ENCODE measurements at places on chromosomes 5 and 9.

GRCh38 chr5:76690037-76690679 is 25.8 kb upstream of the F2R start:
- no peak for DNase-seq

GRCh38 chr9:131395157-131396098 is 1.5 kb downstream of the PRRC2B start:
- no peak for DNase-seq

DNA sequence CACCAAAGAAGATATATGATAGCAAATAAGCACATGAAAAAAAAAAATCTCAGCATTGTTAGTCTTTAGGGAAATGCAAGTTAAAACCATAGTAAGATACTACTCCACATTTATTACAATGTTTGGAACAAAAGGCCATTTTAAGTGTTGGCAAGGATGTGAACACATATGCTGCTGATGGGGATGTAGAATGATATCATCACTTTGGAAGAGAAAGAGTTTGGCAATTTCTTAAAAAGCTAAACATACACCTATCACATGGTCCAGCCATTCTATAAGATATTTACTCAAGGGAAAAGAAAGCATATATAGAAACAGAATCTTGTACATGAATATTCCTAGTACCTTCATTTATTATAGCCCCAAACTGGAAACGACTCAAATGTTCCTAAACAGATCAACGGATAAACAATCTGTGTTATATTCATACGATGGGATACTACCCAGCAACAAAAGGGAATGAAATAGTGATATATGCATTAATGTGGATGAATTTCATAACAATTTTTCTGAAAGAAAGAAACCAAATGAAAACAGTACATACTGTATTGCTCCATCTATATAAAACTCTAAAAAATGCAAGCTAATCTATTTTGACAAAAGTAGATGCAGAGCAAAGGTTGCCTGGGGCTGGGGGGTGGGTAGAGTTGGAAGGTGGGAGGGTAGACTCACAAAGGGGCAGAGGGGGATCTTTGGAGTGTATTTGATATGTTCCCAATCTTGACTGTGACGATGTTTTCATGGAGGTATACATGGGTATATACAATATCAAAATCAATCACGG is 45.7 kb upstream of the SMAD5 start:
- DNase-seq: no peak

- no peak for DNase-seq
Measured at GRCh38 chr5:148687427-148687826, 33.1 kb upstream of the HTR4 start.

DNA sequence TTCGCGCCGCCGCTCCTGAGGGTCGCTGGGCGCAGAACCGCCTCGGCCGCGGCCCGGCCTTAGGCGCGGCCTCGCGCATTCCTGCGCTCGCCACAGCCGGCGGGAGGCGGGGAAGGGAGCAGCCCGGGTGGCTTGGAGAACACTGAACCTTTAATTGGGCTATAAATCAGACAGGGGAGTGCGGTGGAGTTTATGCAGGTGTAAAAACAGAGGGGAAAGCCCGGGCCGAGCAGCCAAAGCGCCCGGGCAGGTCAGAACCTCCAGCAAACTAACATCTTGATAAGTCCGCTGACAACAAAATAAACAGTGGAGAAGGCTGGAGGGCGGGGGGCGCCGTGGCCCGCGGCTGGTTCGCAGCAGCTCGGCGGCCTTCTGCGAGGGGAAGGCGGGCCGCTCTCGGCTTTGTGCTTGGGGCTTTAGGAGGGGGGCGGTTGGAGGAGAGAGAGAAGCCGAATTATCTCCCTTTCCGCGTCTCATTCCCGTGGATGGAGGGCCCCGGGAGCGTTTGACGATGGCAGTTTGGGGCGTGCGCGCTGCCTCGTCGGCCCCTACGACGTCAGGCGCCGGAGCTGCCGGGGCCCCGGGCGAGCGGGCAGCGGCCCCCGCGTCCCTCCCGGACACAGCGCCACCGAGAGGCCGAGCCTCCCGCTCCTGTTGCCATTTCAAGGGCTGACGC is 11.3 kb downstream of the FOXD1 start:
- no peak for DNase-seq

DNA sequence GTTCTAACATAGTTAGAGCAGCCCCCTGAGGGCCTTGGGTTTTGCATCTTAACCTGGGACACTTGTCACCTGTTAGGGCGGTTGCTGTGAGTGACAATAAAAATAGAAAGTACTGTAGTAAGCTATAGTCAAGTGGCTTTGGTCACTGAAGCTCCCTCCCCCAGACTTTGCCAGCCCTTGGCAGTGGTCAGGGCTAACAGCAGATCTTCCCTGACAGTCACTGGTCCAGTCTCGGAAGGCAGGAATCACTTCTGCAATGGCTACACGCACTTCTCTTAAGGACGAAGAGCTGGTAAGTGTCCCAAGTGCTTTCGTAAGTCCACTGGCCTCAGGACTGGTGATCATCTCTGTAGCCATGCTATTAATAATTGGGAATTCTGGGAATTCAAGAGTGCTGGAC is 115.0 kb upstream of the RUSC2 start:
- no peak for DNase-seq

DNA sequence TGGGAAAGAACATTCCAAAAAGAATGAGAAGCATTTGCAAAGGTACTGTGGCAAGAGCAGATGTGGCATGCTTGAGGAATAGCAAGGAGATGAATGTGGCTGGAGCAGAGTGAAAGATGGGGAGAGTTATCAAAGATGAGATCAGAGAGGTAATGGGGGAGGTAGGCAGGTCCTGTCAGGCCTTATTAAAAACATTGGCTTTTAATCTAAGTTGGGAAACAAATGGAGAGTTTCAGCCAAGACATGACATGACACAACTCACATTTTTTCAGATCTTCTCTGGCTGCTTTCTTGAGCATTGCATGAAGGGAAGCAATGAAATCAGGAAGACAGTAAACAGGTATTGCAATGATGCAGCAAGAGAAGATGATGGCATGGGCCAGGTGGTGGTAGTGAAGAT is 120.3 kb downstream of the MUSK start:
- no peak for DNase-seq

DNA sequence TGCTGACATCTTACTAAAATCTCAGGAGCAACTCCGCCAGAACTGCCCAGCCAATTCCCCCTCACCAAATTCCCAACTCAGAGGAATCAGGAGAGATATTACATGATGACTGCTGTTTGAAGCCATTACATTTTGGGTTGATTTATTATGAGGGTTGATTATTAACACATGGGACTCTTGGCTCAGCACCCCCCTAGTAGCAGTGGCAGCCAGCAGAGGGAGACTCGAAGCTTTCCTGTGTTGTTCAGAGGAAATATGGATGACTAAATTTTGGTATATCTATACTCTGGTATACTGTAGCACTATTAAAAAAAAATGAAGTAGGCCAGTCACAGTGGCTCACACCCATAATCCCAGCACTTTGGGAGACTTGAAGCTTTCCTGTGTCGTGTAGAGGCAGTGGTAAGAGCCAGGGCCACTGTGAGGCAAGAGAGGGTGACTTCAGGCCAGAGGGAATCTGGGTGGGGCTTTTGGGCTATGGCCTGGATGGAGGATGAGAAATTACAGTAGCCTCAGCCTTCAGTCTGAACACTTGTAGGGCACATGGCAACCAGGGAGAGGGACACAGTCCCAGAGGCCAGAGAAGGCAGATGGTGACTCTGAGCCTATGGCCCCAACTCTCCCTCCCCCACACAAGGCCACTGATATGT is 111.4 kb downstream of the LHX2 start:
- DNase-seq: no peak

GRCh38 chr9:90442723-90443122 is 199.9 kb downstream of the DIRAS2 start:
- no peak for DNase-seq

DNA sequence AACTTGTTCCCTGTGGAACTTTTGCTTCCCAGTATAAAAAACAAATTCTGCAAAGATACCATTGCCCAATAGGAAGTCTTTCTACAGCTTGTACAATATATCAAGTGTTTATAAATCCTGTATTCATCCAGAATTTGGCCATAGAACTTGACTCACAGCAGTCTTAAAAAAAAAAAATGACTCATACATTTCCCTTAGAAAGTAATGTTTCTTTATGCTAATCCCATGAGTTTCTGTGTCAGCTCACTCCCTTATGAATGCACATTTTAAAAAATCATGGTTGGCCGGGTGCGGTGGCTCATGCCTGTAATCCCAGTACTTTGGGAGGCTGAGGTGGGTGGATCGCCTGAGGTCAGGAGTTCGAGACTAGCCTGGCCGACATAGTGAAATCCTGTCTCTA is 89.3 kb upstream of the DMRT1 start:
- no peak for DNase-seq

GRCh38 chr5:117245130-117245529 is 670.5 kb upstream of the SEMA6A start:
- DNase-seq: no peak

DNA sequence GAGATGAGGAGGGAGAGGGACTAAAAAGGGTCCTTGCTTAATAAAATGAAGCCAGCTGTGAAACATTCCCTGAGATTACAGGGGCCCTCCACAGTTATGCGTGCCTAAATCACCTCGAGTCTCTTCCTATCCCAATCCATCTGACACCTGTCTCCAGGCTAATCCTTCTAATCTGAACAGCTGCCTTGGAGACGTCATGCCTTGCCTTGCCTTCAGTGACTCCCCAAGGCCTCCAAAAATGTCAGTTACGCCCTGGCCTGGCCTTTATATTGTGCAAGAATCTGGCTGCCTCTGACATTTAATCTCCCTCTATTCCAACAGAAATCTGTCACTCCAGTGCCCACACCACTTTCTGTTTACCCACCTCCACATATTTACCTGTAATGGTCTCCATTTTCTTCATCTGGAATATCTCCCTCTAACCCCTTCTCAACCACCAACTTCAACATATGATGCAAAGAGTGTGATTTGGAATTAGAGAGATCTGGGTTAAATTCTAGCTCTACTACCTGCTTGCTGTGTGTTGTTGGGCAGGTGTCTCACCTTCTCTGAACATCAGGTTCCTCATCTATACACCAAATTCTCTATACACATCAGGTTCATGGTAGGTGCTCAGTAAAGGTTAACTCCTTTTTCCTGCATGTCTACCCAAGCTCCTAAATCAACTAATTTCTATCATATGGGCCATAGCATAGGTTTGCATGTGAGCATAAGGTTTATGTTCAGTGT is 57.9 kb downstream of the PTCD2 start:
- no peak for DNase-seq

- no peak for DNase-seq
Measured at GRCh38 chr5:171628633-171628974, 157.0 kb upstream of the SMIM23 start.

DNA sequence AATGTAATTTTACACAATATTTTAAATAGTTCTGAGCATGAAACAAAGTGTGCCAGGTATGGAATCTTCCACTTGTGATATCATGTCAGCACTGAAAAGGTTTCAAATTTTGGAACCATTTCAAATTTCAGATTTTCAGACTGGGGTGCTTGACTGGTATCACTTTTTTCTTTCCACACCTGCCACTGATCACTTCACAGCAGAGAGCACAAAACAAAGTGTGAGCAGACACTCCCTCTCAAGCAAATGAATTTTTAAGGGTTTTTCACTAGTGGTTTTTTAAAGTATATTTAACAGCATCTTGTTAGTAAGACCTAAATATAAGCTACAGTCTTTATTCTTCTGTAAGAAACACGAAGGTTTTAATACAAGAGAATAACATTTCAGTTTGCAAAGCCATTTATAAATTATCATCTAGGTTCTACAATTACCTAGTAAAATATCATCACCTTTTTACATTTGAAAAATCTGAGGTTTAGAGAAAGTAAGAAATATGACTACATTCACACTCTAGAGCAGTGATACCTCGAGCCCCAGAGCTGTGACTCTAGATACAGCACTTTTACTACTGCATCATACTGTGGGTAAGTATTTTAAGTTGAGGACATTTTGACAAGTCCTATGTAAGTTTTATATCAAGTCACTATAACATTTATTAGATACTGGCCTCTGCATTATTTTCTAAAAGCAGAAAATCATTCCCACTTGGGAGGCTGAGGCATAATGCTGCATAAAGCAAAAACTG is 14.6 kb downstream of the GOLPH3 start:
- no peak for DNase-seq

GRCh38 chr9:15618540-15619331 is 65.9 kb downstream of the CCDC171 start:
- DNase-seq: no peak

- DNase-seq: no peak
Measured at GRCh38 chr5:91146230-91146629, 236.9 kb downstream of the ARRDC3 start.

- no peak for DNase-seq
Measured at GRCh38 chr9:135370411-135371375, 108.9 kb upstream of the PPP1R26 start.

- DNase-seq: no peak
Measured at GRCh38 chr5:54533541-54534190, 16.1 kb downstream of the SNX18 start.

- no peak for DNase-seq
Measured at GRCh38 chr9:120922404-120923195, 4.0 kb downstream of the TRAF1 start.

DNA sequence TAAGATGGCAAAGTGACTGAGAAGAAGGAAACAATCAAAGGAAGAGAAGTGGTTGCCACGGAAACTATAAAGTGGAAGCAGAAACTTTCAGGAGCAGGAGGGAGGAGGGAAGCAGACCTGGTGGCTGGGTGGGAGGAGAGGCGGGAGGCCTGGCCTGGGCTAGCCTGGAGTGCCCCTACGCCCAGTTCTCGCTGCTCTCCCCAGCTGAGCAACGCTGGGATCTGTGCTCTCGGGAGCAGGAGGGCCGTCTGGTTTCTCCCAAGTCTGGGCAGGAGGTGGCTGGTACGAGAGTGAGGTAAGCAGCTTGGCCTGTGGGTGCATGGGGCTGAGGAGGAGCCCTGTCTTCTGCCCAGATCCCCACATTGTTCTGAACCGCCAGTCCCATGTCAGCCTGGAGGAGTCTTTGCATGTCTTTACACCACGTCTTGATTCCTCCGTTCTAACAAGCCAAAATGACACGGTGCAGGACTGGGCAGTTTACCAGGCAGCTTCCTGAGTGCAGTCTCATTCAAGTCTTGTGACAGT is 15.0 kb upstream of the DAB2IP start:
- no peak for DNase-seq

GRCh38 chr5:23274171-23274570 is 233.2 kb upstream of the PRDM9 start:
- DNase-seq: no peak

- no peak for DNase-seq
Measured at GRCh38 chr5:109506556-109506955, 96.8 kb upstream of the PJA2 start.

DNA sequence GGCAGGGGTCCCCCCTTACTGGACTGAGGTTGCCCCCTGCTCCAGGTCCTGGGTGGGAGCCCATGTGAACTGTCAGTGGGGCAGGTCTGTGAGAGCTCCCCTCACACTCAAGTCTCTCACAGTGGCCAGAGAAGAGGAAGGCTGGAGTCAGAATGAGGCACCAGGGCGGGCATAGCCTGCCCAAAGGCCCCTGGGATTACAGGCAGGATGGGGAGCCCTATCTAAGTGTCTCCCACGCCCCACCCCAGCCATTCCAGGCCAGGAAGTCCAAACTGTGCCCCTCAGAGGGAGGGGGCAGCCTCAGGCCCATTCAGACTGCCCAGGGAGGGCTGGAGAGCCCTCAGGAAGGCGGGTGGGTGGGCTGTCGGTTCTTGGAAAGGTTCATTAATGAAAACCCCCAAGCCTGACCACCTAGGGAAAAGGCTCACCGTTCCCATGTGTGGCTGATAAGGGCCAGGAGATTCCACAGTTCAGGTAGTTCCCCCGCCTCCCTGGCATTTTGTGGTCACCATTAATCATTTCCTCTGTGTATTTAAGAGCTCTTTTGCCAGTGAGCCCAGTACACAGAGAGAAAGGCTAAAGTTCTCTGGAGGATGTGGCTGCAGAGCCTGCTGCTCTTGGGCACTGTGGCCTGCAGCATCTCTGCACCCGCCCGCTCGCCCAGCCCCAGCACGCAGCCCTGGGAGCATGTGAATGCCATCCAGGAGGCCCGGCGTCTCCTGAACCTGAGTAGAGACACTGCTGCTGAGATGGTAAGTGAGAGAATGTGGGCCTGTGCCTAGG is at the start of gene CSF2:
TSS of gene CSF2 (plus strand) at position 559 of the 783 bp plus-strand sequence. CDS start at position 594, 35 bp downstream.
- DNase-seq: no peak

All from stimulated activated CD8-positive, alpha-beta memory T cell treated with anti-CD3 and anti-CD28 coated beads, Interleukin-7, amount 100 ng/mL, for 1 hour (primary cell).